ENCODE measurements at places on chromosomes 5 and 9.

DNA sequence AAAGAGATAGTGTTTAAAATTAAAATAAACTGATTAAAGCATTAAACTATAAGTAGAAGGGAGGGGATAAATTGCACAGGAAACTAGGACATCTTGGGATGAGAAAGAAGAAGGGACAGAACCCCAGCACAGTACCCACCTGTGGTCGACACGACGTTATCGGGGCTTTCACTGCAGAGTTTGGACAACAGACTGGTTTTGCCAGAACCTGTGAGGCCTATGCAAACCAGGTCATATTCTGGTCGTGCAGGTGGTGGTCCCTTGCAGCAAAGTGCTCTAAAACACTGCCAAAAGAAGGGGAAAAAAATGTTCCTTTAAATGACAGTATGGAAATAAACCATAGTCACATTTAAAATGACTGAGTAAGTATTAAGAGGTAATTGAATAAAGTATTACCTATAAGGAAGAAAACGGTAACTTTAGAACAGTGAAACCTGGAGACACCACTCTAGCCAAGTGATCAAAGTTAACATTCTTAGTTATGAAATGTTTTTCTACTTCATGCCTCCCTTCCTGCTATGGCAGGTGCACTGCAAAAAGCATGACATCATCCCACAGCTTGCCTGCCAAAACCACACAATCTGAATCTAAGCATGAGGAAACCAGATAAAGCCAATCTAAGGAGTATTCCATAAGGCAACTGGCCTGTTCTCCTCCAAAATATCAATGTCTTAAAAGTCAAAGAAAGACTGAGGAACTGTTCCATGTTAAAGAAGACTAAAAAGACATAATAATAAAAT is 138.6 kb downstream of the ARL15 start:
- no peak for DNase-seq

DNA sequence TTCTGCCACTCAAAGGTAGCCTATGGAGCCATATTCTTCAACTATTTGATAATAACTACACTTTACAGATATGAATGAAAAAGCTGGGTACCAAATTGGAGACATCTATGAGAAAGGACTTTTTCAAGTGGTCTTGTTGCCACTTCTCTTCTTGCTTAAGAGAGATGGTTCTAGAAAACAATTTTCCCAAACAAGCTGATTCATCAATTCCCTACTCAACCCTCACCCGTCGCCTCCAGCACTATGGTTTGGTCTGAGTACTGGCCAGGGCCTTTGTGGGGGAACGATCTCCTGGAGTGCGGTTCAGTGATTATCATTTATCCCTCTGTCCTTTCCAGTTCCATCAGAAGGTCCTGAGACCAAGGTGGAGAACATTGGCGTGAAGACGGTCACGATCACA is 56.8 kb downstream of the IL31RA start:
- DNase-seq: no peak

DNA sequence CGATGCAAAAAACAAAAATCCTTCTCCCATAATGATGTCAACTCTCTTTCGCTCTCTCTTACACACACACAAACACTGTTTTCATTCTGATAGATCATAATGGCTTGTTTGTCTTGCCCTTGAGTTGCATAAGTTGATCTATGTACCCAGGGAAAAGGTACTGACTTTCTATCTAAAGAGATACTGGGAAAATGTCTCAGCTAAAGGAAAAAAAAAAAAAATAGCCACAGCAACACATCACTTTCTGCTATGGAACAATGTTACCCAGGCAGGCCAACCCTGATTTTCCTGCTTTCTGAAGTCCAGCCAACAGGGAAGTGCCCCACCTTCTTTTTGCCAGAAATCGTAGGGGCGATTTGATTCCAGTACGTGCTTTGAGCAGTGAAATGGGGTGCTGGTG is 212.6 kb upstream of the ACTBL2 start:
- no peak for DNase-seq

DNA sequence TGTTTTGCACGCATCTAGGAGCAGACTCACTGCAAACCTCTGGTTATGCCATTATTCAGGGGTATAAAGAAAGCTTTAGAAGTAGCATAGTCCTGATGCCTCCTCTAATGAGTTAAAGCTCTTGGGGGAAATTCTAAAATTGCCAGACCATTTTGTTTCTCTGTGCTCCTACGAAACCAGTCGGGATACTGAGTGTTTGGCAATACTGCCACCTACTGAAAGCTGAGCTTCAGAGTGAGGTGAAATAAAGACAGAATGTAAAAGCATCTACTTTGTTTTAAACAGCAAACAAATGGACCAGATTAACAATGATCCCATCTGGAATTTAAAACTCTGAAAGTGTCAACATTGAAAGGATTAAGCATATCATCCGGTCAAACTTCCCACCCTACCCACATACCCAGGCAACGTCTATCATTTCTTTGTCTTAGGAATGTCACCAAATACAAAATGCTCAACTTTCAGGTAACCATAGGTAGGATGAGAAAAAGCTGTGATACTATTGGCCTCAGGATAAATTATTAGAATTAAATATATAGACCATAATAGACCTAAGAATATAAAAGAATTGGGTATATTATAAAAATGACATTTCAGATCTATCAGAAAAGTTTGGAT is 77.8 kb upstream of the SHISAL2B start:
- DNase-seq: no peak

DNA sequence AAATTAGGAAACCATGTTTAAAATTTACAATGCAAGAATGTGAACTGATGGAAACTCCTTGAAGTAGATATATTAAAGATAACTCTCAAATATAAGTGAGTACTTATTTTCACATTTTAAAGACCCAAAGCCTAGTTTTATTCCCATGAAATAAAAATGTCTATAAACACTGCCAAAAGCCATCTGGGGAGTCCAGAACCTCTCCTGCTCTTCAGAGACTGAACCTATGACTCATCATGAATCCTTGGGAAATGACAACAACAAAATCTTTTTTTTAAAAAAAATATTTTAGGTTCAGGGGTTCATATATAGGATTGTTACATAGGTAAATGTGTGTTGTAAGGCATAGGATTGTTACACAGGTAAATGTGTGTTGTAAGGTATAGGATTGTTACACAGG is 33.8 kb upstream of the FYB1 start:
- DNase-seq: no peak

- no peak for DNase-seq
Measured at GRCh38 chr5:156556666-156557406, 229.9 kb downstream of the SGCD start.

GRCh38 chr9:7408845-7409244 is 390.7 kb downstream of the DMAC1 start:
- DNase-seq: no peak

DNA sequence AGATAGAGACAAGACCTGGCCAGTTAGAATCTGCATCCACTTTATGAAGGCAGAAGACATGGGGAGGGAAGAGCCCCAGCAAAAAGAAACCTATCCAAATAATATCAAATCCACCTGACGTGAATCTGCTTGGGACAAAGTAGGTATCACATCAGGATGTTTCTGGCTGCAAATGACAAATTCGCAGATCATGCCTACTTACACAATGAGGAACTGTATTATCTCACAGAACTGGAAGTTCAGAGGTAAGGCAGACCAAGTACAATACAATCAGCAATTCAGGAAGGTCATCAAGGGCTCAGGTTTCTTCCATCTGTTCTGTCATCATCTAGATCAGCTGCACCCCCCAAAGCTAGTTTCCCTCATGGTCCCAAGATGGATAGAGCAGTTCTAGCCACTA is 13.2 kb upstream of the NR4A3 start:
- DNase-seq: no peak

- no peak for DNase-seq
Measured at GRCh38 chr9:97895695-97896332, 26.5 kb downstream of the TRMO start.

- no peak for DNase-seq
Measured at GRCh38 chr5:149811453-149811852, 81.3 kb downstream of the PPARGC1B start.

DNA sequence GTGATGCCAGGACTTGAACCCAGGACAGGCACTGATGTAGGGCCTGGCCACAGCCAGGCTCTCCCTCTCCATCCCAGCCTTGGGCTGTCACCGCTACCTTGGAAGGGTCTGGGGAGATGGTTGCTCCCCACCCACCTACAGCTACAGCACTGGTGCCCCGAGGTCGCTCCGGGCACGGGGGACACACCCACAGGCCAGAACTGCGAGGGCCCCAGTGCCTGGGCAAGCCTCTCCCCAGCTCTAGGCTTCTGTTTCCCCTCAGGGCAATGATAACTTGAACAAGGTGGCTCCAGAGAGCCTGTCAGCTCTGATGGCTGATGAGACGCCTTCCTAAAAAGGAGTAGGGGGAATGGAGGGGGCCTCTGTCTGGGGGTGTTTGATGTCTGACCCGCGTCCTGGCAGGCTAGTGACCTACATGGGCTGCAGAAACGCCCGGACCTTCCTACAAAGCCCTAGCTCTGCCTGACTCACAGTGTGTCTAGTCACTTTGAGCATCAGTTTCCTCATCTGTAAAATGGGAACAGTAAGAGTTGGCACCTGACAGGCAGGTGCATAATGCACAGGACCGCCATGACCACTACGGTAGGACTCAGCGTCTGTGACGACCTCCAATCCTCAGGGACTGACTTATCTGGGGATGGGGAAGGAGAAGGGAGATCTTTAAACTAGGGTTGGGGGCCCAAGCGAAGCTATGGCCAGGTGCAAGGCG is 76.4 kb downstream of the LRSAM1 start:
- no peak for DNase-seq

- no peak for DNase-seq
Measured at GRCh38 chr5:39446231-39446630, 21.5 kb upstream of the DAB2 start.

DNA sequence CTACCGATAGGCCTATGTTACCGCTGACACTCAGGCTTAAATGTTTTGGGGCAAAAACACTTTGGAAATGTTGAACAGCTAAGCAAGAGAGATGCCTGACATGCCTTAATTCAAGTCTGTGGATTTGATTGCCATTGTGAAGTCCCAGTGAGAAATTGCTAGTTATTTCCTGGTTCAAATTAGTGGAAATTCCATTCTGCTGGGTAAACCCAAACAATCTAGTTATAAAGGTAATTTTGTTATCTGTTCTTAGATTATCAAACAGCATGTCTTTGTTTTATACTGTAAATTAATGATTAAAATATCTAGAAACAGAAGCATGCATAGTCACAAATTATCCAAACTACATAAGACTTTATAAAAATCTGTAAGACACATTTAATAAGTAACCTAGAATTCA is 96.6 kb downstream of the PJA2 start:
- no peak for DNase-seq

All from stimulated activated CD4-positive, alpha-beta T cell treated with anti-CD3 and anti-CD28 coated beads, Interleukin-4, amount 100 ng/mL, for 4 hours (primary cell).